ENCODE measurements at places on chromosomes 3 and 15.

DNA sequence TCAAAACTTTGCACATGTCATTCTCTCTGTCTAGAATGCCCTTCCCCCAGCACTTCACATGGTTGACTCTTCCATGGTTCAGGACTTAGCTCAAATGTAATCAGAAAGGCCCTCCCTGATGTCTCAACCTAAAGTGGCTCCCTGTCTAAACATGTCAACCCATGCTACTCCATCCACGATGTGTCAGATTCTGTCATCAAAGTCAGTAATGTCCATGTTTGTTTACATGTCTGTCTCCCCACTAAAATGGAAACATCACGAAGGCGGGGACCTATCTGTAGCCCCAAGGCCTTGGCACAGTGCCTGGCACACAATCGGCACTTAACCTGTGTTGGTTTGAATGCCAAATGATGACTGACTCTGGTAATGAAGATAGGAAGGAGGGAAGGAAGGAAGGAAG lies 20.8 kb upstream of the SNTN start:
- DNase-seq = no peak

- peak; percentile 89 for DNase-seq
Measured at GRCh38 chr15:81133782-81134461, at the start of gene CFAP161. Gene CFAP161 (plus strand): TSS chr15:81134270. CDS start chr15:81134330, 60 bp downstream.

GRCh38 chr3:36965440-36965839 lies 20.6 kb upstream of the TRANK1 start:
- no peak for DNase-seq

- no peak for DNase-seq
Measured at GRCh38 chr15:62753518-62754221, 288.9 kb upstream of the TPM1 start.

GRCh38 chr3:118128886-118129285 lies 905.8 kb downstream of the IGSF11 start:
- DNase-seq = no peak

GRCh38 chr3:190124067-190124466 lies 3.4 kb upstream of the P3H2 start:
- DNase-seq = no peak

DNA sequence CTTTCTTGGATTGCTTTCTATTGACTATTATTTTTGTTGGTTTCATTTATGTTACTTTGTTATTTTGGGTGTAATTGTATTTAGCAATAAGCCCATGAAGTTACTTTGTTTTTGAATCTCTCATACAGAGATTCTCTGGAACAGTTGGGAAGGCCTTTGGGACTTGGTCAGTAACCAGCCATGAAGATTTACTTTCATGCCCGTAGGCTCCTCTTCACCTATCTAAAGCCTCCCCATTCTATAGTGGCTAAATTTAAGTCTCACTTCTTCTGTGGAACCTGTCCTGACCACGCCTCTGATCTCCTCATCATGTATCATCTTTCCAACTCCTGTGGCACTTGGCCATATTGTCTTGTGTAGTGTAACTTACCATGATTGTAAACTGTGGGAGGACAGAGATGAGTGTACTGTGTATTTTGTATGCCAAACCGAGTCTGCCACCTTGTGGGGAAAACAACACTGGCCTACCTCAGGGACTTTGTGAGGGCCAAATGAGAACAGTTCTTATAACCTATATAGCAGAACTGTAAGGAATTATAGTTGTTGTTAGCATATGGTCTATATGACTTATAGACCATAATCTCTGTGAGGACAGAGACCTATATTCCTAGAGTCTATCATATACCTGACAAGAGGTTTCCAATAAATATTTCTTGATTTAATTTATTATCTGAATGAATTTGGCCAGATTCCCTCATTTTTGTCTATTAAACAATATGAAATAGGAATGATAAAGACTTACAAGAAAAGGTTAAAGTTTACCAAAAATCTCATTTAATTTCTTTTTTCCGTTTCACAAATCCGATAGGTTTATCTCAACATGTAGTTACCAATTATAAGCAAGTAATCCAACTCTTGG lies 75.0 kb downstream of the STARD9 start:
- DNase-seq = peak; percentile 53

DNA sequence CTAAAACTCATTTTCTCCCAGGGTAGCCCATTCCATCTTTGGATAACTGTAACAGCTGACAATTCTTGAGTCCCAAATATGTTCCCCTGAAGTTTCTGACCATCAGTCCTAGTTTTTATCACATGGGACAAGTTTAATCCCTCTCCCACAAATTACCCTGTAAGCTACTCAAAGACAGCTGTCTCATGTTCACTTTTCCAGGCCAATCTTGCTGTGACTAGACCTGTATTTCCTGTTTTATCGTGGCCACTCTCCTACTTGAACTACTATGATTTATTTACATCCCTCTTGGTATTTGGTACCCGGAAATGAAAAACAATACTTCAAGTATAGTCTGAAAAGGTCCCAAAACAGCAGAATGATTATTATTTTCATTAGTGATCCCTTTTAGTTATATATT lies 95.1 kb upstream of the MEX3B start:
- DNase-seq = no peak

GRCh38 chr3:23302271-23302670 lies 99.1 kb downstream of the UBE2E2 start:
- no peak for DNase-seq

DNA sequence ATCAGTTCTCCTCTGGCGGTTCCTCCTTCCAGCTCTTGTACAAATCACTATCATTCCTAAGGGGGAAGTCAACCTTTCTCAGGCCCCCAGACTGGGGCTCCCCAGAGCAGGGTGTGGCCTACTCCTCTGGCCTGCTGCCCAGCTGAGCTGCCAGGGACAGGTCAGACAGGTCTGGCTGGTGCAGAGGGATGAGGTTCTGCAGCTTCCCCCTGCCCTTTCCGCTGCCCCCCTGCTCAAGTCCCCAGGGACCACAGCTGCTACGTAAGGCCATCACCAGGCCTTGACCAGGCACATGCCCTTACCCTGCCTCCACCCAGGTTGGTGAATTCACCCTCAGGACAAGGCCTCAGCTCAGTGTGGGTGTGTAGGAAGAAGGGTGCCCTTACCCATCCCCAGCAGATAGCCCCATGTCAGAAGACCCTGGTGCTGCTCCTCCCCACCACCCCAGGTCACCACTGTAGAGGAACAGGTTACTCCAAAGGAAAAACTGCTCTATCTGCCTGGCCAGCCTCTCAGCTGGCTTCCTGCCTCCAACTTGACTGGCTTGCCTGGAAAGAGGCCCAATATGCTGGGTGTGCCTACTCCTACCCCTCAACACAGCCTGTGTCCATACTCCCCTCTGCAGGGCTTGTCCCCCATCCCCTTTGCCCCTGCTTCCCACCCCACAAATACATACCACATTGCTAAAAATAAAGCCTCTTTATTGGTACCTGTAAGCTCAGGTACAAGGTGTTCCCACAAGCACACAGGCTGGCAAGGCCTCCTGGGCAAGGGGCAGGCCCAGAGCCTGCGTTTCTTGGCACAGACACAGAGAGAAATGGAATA lies 12.0 kb downstream of the CSRNP1 start:
- peak; percentile 36 for DNase-seq

DNA sequence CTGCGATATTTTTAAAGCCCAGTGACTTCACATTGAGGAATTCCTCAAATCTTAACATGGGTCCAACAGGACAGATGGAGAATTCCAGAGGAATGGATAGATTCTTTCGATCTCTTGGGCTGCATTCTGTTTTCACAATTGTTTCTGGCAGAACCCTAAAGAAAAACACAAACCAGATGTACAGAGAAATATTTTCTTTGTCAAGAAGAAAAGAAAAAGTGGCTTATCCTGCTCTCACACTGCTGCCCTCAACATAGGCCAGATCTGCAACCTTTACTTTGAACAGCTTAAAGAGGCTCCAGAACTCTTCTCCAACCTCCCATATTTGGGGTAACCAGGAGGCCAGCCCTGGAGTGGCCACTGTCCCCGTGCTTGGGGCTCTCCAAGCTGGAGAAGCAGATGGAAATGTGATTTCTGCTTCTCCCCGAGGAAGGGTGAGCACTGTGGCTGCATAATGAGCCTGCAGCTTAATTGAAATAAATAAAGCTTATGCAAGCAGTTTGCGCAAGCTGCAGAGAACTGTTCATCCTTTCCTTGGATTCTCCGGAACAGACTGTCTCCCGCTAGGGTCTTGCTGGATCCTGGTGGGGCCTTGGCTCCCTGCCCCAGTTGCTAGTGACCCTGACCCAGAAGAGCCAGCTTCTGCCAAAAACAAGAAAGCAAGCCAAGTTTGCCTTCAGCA lies 453.2 kb upstream of the PROK2 start:
- DNase-seq = no peak

DNA sequence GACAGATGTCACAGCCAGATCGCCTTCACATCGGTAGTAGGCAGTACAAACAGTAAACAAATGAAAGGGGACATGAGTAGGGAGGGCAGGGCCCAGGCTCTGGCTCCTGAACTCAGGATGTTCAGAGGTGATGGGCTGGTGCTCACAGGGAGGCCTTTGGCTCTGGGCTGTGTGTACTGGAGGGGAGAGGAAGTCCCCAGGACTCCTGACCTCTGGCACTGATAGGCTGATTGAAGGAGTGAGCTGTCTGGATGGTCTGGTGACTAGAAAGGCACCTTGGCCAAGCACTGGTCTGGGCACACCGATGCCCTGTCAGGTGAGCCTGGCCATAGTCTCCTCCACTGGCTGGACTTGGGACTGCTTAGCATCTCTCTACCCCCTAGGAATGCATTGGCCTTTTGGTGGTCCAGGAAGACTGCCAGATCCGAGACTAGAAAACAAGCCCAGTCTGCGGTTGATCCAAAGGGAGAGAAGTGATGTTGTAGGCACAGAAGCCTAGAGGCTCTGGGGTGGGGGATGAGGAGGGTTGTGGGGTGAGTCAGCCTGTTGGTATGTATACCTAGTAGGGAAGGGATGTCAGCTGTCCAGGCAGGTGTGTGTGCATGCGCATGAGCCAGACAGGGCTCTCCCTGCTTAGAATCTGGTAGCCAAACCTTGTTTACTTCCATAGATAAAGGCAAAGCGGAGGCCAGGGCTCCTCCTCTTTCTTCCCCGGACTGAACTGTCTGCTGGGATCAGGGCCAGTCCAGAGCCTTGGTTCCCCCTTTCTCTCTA lies 1.9 kb downstream of the SPINT1 start:
- peak; percentile 6 for DNase-seq

DNA sequence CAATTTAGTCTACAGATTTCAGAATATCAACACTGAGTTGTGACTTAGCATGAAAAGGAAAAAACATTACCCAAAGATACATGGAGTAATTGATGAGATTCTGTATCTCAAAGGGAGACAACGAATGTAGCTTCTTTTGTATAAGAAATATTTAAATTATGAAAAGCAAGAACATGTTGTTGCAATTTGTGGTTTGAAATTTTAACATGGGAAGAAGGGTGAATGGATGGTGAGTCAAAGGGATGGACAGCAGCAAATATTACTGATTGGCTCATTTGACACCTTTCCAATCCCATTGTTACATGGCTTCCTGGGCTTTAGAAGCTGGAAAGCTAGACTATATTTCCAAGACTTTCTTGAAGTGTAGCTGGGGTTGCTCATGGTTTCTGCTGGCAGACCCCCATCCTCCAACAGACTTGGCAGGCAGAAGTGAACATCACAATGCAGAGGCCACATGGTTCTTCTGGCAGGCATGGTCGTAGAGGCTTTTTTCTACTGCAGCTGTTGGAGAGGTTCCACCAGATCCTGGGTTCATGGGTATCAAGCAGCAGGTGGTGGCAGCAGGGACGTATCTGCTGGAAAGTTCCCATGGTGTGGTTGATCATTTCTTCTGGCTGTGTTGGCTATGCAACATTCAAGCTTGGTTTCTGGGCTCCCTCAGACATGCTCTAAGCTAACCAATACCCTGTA lies 47.2 kb upstream of the KPNA4 start:
- no peak for DNase-seq

DNA sequence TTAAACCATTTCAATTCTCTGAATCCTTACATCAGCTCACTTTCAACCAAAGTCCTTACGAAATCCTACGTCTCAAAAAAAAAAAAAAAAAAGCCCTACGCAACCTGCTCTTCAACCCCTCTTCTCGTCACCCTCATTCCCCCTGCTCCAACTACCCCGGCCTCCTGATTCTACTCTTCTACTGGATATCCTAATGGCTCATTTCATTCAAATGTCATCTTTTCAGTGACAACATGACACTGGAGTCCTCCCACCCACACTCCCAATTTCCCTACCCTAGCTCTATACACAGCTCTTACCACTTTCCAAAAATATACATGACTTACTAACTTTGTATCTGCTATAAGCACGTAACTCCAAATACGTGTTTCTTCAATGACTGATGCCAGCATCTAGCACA lies 11.5 kb downstream of the UBP1 start:
- DNase-seq = no peak

DNA sequence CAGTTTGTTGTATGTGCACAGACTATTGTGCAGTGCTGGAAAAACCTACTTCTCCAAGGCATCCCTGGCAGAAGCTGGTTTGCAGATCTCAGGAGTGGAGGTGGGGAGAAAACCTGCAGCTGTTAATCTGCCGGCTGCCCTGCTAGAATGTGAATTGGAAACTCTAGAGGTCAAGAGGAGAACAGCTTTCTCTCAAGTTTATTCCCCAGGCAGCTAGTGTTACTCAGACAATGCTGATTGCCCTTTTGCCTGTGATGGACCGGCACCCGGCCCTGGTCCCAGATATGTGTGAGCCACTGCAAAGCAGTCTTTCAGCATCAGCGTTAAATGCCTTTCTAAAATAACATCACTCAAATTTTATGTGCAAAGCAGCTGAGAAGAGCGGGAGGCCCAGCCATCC lies 129.7 kb upstream of the TPM1 start:
- DNase-seq = no peak

DNA sequence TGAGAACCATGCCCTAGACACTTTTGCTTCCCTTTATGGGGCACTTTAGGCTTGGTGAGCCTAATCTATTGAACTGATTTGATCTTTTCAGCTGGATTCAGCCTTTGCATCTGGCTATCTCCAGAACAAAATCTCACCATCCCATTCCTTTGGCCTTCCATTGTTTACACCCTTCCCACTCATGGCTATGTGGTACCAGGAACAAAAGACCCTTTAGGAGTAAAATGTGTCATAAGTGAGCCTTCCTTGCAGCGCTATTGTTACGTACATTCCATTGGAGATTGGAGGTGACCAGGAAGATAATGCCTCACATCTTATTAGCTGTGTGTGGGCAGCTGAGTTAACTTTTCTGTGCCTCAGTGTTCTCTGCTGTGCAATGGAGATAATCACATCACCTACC lies 188.4 kb downstream of the SATB1 start:
- no peak for DNase-seq

GRCh38 chr15:90413411-90414379 lies 25.7 kb downstream of the IQGAP1 start:
- DNase-seq = no peak

DNA sequence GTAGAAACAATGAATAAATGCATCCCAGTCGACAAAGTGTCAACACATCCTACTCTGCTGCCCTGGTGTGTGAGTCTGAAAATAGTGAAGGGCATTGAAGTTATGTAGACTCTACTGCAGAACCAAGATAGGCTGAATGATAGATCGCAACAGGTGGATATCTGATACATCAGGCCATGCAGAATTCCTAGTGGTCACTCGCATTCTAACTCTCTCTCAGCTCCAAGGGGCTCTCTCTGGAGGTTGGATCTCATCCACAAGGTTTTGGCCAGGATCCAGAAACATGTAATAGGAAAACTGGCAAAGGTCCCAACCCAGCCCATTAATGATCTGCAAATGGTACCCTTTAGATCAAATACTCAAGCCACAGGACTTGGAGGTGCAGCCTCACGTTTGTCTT lies 514.1 kb downstream of the MAGI1 start:
- no peak for DNase-seq
